ENCODE measurements at places on chromosomes 16 and 17.
A peak's percentile ranks its signal among the peaks of the same experiment; 100 is the strongest.

DNA sequence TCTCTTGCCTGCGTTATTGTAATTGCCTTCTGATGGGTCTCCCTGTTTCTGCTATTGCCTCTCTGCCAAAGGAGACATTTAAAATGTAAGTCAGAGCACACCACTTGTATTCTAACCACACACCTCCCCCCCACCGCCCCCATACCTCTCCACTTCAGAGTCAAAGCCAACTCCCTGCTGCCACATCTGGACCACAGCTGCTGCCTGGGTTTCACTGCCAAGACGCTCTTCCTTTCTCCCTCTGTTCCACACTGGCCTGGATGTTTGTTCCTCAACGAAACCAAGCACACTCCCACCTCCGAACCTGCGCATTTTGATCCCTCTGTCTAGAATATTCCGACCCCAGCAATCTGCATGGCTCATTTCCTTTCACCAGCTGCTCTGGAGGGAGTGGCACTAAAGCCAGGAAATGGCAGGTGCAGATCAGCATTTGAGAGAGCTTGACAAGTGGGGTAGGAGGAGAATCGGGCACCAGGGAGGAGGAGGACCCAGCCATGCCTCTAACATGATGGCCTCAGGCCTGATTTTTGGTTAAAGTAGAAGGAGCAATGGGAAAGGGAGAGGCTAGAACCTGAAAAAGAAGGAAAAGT lies 92.4 kb upstream of the HS3ST2 start:
- DNase-seq, result no peak

DNA sequence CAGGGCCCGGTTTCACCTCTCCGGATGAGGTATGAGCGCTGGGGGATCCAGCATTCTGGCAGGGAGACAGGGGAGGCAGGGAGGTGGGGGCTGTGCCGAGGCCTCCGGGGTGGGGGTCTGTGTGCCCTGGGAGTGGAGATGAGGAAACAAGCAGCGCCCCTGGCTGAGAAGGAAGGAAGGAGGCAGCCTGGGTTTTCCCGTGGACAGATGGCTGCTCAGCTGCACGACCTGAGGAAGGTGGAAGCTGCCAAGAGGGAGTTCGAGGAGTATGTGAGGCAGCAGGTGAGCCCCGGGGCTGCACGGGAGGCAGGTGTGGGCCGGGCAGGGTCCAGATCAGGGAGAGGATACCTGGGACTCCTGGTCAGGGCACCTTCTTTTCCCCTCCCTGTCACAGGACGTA lies 4.3 kb downstream of the RNF112 start:
- no peak for DNase-seq

GRCh38 chr16:8611886-8612600 lies 9.5 kb upstream of the METTL22 start:
- no peak for DNase-seq

DNA sequence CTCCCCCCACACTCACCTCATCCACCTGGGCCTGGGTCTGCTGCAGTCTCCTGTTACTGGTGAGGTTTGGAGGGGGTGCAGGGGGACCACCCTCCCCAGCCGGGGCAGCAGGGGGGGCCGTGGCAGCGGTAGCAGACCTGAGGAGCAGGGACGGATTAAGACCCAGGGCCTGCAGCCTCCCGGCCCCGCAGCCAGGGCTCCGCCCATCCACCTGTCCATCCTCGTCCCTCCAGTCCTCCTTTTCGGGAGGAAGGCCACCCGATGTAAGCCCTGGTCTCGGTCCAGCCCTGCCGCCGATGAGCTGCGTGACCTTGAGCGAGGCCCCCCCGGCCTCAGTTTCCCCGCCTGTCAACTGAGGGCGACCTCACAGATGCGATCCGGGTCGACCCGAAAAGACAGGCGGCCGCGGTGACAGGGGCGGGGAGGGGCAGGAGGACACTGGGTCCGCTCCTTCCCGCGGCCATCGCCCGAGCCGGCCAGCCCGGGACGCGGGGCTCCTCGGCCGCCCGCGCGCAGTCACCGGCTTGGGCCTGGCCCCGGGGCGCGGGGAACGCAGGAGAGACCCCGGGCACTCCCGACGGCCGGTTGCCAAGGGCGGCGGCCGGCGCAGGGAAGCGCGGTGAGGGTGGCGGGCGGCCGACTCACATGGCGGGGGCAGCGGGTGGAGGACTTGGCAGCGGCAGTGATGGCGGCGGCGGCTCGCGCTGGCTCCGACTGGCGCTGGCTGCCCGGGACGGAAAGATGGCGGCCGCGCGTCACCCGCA lies at the start of gene VAMP2:
TSS of gene VAMP2 (minus strand) at position 716 of the 764 bp plus-strand sequence. CDS start at position 647, 69 bp downstream.
- DNase-seq, result peak; percentile 72

DNA sequence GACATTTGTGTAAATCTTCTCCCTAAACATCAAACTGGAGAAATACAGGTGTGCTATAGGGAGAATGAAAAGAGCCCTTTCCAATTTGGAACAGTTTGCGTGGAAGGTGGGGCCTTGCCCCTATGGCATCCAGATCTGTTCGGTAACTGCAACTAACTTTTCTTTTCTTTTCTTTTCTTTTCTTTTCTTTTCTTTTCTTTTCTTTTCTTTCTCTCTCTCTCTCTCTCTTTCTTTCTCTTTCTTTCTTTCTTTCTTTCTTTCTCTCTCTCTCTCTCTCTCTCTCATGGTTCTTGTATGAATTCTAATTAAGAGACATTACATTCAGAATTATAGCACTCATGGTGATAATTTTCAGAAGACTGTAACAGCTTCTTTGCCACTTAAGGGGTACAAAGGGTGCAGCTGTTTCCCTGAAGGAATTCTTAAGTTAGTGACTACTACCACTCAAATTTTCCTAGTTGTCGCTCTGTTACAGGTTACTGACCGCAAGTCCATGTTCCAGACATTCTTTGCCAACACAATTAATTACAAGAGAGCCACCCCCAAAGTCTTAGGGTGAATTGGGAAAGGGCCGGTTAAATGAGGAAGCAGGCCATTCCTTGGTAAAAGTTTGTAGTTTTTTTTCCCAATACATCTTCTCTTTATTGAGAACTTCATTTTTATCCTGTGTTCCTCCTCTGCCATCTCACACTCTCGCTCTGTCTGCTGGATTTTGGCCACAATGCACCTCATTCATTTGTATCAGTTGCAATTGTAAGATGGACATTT lies 69.8 kb downstream of the KSR1 start:
- no peak for DNase-seq

GRCh38 chr17:534071-534691 lies 180.5 kb downstream of the VPS53 start:
- no peak for DNase-seq

DNA sequence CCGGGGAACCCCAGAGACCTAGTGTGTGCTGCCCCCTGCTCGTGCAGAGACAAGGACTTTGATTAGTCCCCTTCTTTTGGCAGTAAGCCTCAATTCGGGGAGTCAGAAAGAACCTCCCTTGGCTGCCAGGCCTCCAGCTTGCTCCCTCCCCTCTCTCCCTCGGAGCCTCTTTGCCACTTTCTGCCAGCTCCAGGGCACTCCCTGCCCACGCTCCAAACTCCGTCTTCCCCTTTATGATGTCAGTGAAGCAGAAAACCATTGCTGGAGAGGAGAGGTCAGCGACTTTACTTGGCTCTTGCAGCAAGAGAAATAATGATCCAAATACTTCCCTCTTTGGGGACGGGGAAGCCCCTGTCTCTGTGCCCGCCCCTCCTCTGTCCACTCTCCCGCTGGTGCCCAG lies 28.1 kb downstream of the TTYH2 start:
- DNase-seq, result no peak

GRCh38 chr17:81656118-81656743 lies at the start of gene PDE6G:
TSS of gene PDE6G (minus strand) at chr17:81656542. CDS start at chr17:81653305, 3,237 bp downstream.
- no peak for DNase-seq

DNA sequence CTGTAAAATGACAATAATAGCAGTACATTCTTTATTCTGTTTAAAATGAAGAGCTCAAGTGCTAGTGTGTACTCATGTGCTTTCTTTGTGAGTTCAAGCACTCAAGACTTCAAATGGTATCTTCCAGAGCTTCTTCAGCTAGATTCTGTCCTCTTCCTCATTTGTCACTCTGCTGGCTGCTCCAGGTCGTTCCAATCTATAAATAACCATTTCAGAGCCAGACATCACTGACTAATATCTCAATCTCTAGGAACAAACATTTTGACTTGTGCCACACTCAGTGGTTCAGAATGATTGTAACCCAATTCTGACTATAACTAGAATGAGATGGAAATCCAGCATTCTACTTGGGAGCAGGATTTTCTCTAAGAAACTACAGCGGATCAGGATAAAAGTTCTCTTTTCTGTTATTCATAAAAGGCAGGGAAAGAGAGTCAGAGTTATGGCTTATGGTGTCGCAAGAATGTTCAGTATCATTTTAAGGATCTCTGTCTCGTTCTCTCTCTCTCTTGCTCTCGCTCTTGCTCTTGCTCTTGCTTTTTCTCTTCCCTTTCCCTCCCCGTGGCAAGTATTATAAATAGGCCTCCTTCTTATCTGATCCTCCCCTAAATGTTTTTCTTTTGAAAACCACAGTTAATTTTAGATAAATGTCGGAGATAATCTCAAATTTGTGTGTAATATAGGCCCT lies 116.3 kb upstream of the MAF start:
- DNase-seq, result no peak

DNA sequence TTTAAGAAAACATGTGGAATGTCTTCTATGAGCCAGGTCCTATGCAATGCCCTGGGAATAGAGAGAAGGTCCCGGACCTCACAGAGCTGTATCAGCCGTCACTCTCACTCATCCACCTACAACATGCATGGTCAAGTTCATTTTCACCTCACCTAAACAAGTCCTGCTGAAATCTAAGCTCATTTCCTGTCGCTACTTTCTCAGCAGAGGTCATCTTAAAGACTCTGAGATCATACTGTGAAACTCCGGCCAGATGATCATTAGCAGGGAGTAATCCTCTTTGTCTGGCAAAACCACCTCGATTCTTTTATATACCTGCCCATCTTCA lies 66.2 kb upstream of the LYRM9 start:
- no peak for DNase-seq

DNA sequence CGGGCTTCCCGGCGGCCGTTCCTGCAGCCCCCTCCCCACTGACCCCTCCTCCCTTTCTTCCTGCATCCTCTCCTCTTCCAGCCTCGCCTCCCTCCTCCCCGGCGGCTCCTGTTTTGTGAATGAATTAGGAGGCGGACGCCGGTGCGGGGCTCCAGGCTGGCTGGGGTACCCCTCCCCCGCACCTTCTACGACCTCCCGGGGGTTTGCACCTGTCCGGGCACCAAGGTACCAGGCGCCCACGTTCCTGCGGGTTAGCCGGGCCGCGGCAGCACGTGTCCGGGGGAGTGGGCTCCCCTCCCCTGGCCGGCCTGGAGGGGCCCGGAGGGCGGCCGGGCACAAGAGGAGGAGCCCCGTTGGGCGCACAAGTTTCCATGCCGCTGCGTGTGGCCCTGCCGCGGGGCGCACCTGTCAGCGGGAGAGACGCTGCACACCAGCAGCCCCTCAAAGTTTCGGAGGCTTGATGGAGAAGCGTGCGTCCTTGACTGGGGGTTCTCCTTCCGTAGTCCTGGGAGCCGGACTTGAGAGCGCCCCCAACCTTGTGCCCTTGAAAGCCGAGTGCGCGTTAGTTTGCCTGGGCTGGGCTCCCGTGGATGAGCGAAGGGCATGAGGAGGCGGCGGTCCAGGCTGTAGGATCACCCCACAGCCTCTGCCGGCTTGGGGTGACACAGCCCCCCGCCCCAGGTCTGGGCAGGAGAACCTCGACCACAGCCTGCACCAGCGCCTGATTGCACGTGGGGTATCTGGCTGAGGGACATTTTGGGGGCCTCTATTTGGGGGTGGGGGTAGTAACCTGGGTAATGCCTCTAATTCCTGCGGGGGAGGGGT lies 1.2 kb downstream of the HAS3 start:
- DNase-seq, result no peak

- no peak for DNase-seq
Observed at GRCh38 chr16:59164461-59164860, 430.3 kb upstream of the GOT2 start.

GRCh38 chr17:51214920-51215319 lies 44.9 kb downstream of the MBTD1 start:
- no peak for DNase-seq

GRCh38 chr16:23678430-23679273 lies at the start of gene PLK1:
TSS of gene PLK1 (plus strand) at chr16:23678889. CDS start at chr16:23678933, 44 bp downstream.
- DNase-seq, result peak; percentile 44
